OCI-M1 (cell line): ENCODE measurements at places on chromosomes 4 and X.
A peak's percentile ranks its signal among the peaks of the same experiment; 100 is the strongest.

GRCh38 chr4:11042760-11043159 is 358.2 kb upstream of the CLNK start:
- DNase-seq: no peak

GRCh38 chrX:7146703-7147412 is 654 bp upstream of the STS start:
- DNase-seq: no peak

DNA sequence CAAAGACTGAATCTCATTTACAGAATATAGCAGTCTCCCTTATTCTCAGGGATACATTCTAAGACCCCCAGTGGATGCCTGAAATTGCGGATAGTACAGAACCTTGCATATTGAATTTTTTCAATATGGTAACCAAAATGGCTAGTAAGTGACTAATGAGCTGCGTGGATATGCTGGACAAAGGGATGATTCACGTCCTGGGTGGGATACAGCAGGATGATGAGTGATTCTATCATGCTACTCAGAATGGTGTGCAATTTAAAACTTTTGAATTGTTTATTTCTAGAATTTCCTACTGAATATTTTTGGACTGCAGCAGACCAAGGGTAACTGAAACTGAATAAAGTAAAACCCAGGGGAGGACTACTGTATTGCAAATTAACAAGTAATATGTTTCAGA is 66.7 kb downstream of the STAG2 start:
- no peak for DNase-seq

DNA sequence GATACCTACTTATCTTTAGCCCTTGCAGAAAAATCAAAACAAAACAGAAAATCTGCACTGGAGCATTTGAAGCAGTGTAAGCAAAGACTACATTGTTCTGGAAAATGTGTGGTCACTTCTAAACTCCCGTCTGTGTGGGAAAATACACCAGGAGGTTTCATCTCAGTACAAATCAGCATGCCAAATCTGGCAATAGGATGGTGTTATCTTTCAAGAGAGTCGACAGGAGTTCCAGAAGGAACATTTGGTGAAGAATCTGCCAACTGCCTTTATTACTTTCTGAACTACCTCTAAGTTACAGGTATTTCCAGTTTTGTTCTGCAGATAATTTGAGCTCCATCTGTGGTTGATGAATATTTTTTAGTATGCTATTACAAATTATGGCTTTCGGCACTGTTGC is 1348.0 kb downstream of the RAPGEF2 start:
- DNase-seq: no peak

- DNase-seq: no peak
Observed at GRCh38 chr4:100054071-100054470, 104.0 kb upstream of the H2AZ1 start.

DNA sequence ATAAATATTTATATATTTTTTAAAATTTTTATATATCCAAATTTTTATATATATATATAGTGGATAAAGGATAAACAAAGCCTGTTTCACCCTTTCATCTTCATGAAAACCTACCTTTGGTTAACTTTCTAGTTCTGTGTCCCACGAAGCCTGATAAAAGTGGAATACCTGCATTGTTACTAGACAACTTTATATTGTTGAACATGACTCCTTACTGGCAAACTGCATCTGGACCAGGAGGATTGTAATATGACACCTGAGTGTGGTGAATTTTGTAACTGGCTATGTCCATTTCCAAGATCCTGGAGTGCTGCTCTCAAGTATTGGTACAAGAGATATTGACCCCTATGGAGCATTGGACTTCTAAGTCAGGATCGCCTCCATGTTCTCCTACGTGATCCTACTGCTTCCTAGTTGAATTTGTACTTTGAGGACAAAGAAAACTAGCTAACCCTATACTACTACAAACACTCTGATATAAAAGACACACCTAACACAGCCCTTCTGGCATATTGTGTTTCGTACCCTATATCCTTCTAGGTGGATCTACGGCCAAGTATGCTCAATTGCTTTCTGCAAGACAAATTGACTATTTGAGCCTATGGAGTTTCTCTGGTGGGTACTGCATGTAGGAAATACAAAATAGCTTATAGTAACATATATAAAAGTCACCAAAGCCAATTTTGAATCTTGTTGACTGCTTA is 61.3 kb upstream of the PRRG1 start:
- no peak for DNase-seq

DNA sequence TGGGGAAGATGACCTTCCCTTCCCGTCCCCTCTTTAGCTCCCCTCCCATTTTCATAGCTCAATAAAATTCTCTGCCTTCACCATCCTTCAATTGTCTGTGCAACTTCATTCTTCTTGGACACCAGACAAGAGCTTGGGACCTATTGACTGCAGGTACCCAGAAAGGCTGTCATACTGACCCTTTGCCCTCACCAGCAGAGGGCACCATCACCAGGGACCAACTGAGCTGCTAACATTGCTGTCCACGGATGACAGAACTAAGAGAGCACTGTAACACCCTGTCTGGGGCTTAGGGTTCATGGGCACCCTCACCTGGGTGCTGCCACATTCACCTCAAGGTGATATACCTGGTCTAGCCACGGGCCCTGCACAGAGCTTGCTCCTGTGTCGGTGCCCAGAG is 141.3 kb upstream of the VCX3B start:
- DNase-seq: peak; percentile 1

DNA sequence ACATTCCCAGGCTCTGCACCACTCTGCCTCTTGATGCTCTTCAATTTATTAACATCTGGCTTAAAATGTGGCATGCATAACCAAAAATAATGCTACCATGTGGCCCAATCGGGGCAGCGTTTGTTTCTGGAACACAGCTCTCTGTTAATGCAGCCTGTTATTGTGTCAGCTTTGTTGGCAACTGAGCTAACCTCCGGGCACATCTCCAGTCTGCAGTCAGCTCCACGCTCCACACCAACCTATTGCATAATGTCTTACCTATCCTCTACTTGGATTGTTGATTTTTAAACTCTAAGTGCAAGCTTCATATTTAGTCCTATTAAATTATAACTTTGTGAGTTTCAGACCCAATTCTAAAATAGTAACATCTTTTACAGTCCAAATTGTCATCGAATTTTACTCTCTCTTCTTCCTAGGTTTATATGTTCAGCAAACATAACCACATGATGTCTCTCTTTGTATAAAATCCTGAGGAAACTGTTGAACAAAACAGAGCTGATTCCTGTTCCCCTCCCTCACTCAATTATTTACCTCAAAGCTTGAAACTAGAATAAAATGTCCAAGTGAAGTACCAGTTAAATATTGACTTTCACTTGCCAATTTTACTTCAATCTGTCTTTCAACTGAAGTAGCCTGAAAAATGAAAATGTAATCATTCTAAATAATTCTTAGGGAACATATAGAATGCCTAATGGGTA is 92.2 kb upstream of the RAPGEF2 start:
- DNase-seq: no peak

DNA sequence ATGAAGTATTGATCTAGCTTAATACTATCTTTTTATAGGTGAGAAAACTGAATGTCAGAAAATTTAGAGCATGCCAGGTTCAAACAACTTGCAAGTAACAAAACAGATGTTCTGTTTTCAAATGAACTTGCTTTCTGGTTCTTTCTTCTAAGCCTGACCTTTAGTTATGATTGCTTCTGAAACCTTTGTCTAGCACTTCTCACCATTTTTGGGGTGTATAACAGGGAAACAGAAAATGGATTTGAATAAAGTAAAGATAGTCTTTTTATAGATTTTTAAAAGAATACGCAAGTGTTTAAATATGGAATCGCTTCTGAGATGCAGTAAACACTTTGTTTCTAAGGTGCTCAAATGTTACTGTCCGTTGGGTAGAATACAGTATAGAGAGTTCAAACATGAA is 687.2 kb upstream of the CPEB2 start:
- no peak for DNase-seq
